ENCODE measurements at places on chromosomes 1 and 21.

DNA sequence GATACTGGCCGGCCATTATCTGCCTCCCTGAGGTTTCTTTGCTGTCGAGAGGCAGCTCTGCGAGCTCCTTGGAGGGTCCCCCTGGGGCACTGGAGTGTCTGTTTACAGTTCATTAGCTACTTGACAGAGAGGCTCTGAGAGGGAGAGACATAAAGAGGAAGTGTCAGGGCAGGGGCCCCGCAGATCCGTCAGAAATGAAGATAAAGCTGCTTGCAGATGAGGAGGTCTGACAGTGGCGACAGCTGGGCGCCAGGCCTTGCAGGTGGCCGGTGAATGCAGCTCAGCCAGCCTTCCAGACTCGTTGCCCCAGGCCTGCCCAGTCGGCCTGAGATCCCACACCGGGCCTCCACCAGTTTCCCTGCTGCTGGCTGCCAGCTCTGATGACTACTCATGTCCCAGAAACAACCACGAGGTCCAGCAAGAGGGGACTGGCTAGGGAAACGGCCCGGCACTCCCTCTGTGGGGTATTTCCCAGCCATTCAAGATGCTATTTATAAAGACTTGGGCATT is 84.7 kb downstream of the DISP3 start:
- no peak for DNase-seq

DNA sequence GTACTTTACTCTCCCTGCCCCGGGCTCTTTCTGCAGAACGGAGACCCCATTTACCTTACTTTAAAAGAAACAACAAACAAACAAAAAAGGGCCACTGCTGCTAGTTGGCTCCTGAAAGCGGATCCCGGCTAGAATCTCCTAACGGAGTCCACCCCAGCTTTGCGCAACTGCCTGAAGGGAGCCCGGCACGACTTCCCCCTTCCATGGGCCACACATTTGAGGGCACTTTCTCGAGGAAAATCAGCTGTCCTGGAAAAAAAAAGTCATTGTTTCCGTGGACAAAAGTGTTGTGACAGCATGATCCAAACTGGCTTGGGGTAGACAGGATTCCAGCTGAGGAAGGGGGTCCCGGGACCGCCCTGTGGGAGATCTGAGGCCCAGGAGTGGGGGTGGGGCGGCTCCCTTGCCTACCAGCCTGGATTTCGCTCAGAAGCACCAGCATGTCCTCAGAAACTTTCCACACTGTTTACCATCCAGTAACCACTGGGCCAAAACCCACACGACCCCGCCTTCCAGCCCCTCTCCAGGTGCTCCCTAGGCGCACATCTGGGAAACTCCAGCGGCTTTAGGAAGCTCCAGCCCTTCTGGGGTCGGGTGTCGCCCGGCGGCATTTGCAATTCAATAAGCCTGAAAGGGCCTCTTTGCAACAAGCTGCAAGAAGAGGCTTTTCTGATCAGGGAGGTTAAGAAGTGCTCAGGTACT is 4.8 kb downstream of the RIPK4 start:
- DNase-seq = no peak

- DNase-seq = no peak
Observed at GRCh38 chr1:27592232-27592930, 11.6 kb downstream of the AHDC1 start.

DNA sequence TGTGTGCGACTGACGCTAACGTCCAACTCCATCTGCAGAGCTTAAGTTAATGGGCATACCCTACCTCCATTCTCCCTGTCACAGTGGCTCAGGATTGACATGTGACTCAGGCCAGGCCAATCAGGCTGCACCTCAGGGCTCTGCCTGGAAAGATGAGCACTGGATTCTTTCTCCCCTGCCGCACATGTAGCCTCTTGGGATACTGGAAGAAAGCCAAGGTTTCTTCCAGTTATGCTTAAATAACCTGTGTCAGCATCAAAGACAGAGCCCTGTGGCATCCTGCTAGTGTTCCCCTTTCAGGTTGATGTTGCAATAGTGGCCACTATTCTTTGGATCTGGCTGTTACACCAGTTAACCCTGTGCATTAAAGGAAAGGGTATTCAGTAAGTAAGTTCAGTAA is 55.0 kb upstream of the SYT6 start:
- no peak for DNase-seq

GRCh38 chr1:153842006-153842471 is 66.8 kb downstream of the SLC27A3 start:
- DNase-seq = no peak

- DNase-seq = no peak
Observed at GRCh38 chr1:234715252-234716014, 105.5 kb upstream of the IRF2BP2 start.

DNA sequence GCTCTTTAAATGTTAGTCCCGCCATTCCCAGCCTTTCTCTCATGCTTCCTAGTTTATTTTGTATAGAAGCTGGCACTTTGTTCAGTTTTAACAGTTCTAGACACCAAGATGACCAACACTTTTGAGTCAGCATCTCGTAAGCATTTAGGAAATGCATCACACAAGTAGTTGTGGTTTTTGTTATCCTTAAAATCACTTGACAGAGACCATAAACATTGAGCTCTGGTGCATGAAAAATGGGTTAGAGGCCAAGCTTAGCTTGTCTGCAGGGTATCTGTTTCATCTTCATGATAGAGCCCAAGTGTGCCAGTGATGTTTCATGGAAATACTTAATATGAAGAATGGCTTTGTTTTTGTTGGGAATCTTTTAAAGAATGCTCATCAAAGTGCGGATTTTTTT is 159.7 kb downstream of the DISP1 start:
- no peak for DNase-seq

GRCh38 chr1:29621826-29622435 is 385.6 kb downstream of the PTPRU start:
- no peak for DNase-seq

DNA sequence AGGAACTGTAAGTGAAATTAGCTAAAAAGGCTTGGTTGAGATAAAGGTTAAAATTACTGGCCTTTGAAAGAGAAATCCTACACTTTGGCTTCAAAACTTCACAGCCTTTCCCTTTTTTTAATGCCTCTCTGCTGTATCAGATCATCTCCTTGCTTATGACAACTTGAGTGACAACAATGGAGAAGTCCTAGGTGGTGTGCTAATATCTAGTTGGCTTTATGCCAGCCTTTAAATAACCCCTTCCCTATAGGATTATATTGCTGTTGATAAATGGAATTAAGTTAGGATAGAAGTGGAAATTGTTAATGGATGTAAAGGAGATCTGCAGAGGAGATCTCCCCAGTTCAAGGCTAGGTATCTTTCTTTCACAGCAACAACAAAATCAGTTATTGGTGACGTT is 130.2 kb upstream of the ATP1B1 start:
- DNase-seq = no peak

GRCh38 chr21:37257511-37257966 is 9.6 kb downstream of the VPS26C start:
- DNase-seq = no peak

GRCh38 chr1:183403498-183403897 is 14.7 kb downstream of the NMNAT2 start:
- DNase-seq = no peak

- DNase-seq = no peak
Observed at GRCh38 chr1:5466487-5466886, 525.7 kb downstream of the NPHP4 start.

DNA sequence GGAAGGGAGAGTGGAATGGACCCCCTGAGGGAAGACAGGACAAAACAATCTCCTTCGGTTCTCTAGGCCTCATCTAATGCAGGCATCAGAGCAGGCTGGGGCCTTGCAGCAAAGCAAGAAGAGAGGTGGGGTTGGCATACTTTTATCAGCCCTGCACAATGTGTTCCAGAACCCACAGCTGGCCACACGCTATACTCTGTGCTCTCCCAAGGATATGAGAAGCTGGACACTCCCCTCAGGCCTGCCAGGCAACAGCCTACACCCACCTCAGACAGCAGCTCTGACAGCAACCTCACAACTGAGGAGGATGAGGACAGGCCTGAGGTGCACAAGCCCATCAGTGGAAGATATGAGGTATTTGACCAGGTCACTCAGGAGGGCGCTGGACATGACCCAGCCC is 27.3 kb downstream of the LY9 start:
- DNase-seq = no peak

DNA sequence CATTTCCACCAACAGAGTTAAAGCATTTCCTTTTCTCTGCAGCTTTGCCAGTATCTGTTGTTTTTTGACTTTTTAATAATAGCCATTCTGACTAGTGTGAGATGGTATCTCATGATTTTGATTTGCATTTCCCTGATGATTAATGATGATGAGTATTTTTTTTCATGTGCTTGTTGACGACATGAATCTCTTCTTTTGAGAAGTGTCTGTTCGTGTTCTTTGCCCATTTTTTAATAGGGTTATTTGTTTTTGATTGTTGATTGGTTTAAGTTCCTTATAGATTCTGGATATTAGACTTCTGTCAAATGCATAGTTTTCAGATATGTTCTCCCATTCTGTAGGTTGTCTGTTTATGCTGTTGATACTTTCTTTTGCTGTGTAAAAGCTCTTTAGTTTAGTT is 37.9 kb upstream of the PALMD start:
- no peak for DNase-seq

DNA sequence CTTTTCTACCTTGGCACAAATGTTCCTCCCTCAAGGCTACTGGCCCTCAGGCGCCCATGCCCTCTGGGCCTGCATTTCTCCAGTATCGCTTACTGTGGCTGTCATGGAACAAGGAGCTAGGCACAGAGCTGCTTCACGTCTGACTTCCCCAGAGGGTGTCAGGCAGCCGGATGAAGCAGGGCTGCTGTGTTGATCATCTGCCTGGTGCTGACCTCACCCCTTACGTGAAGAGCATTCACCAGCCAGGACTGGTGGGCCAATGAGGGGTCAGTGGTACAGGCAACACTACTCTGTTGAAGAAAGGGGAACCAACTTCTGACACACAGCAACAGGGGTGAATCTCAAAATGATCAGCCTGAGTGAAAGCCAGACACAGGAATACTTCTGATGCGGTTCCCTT is 215.5 kb upstream of the GALNT2 start:
- no peak for DNase-seq

- DNase-seq = no peak
Observed at GRCh38 chr1:39936724-39937491, 18.0 kb upstream of the MFSD2A start.

GRCh38 chr1:35717911-35718476 is 690 bp downstream of the C1orf216 start:
- DNase-seq = no peak

DNA sequence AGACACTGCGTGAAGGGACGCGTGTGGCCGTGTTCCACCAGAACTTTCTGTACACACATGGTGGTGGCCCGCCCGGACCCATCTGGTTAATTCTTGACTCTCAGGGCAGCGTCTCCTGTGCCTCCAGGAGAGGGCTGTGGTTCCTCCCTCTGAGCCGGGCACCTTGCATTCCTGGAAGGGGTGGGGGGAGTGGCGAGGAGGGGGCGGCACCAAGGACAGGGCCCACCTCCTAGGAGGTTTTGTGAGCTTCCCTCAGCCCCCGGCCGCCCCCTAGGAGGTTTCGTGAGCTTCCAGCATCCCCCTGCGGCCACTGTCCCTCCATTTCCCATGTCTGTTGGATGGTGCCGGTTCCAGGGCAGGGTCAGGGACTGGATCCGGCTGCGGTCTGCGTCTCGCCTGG is 28.9 kb downstream of the FAAP20 start:
- DNase-seq = no peak

- DNase-seq = no peak
Observed at GRCh38 chr21:40386294-40386911, 460.6 kb downstream of the DSCAM start.

GRCh38 chr1:156667968-156668709 is 9.1 kb downstream of the NES start:
- DNase-seq = no peak

DNA sequence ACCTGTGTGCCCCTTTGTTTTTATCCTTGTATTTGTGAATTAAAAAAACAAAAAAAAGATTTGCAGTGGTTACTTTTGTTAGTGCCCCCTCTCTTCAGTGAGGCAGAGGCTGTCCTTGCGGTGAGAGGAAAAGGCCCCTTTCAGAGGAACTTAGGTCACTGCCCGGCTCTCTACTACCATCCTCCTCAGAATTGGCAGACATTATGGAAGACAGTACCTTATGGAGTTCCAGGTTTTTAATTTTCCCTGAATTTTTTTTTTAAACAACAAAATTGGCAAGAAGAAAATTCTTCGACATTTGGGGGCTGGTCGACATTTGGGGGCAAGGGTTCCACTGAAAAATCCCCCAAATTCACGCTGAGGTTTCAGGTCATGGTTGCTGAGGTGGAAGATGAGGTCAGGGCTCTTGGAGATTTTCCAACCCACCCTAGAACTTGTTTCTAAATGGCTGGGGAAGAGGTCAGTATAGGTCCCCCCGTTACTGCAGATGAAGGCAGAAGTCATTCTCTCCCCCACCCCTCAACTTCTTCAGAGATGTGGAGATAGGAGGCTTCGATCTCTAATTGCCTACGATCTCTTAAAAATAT is 5.3 kb downstream of the RXFP4 start:
- no peak for DNase-seq

GRCh38 chr21:31136891-31137290 is 98.6 kb upstream of the KRTAP19-8 start:
- DNase-seq = no peak

DNA sequence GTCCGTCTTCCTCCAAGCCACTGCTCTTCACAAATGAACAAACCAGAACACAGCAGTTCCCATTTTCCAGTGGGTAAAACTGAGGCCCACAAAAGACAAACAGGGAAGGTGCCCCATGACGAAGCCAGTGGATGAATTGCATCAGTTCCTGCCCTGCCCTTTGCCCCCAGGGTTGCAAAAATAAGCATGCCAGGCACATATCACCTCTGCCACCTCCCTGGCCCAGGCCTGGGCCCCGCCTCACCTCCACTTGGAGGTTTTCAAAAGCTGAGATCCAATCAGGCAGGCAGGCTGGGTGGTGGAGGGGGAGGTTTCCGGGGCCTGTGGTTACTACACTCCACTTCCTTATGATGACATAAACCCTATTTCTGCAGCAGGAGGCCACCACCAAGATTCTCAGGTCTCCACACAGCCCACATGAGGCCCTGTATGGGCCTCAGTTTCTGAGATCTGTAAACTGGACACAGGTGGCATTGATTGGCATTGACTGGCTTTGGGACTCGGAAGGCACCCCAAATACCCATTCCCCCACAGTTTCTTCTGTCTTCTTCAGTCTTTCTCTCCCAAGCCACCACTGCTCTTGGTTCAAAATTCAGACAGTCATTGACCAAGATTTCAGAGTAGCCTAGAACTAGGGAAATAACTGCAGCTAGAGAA is 4.1 kb downstream of the KIF21B start:
- DNase-seq = peak; percentile 83

- no peak for DNase-seq
Observed at GRCh38 chr1:36455386-36455785, 5.1 kb upstream of the OSCP1 start.

DNA sequence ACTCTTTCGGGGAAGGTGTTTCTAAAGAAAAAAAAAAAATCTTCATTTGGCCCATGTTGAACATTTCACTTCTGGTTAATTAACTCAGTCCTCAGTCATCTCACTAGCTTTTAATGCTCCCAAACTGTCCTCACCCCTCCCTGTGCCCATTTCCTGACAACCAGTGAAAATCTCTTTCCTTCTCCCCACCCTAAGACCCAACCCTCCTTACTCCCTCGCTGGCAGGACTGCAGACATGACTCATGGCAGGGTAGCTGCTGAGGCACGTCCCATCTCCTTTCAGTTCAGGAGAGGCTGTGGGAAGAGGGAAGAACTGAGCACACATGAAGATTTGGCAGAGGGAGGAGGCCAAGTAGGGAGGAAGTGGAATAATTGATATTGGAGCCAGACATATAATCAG is 12.6 kb downstream of the PKP1 start:
- DNase-seq = no peak
